Tibial nerve (tissue), 4 donors: ENCODE measurements at places on chromosomes 7 and 10. TPM values are rescaled to one million over a fixed set of nuclear protein-coding genes. Genes with fewer than 3 reads are reported as not detected.

DNA sequence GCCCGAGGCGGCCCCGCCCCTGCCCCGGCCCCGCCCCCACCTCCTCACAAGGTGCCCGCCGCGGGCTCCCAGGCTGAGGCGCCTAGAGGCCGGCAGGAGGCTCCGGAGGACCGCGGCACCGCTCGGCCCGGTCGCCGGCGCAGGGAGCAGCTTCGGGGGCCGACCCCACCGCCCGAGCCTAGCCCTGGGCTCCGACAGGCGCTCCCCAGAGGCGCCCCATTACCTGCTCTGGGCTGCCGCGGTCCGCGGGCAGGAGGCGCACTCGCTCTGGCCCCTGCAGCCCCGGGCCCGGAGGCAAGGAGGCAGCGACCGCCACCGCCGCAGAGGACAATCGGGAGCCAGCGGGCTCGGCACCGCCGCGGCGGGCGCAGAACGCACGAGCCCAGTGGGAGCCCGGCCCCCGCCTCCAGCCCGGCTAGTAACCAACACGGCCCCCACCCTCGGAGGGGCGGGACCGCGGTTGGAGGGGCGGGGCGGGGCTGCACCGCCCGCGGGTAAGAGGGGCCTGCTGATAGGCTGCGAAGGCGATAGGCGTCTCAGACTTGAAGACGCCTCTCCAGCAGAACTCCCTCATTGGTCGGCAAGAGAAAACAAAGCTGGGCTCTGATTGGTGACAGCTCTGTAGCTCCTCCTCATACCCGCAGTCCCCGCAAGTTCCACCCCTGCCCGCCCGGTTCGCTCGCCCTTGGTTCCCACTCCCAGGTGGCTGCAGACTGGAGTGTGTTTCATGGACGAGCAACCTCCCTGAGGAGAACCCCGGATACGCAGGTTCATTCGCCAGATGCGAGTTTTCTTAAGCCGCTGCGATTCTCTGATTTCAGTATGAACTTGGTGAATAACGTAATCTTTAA is at the start of gene MPP7:
TSS of gene MPP7 (minus strand) at position 427 of the 851 bp plus-strand sequence. CDS start 64,460 bp downstream, outside the sequence.
- H3K27ac ChIP-seq: peak within 1 kb of the TSS; percentile 82
- DNase-seq: peak; percentile 95
- H3K4me3 ChIP-seq: peak within 1 kb of the TSS; percentile 56
- H3K4me1 ChIP-seq: no peaks in the 10 kb centered on the region
- H3K27me3 ChIP-seq: no peaks in the 10 kb centered on the region

Gene FEZF1
- total RNA-seq: not detected

DNA sequence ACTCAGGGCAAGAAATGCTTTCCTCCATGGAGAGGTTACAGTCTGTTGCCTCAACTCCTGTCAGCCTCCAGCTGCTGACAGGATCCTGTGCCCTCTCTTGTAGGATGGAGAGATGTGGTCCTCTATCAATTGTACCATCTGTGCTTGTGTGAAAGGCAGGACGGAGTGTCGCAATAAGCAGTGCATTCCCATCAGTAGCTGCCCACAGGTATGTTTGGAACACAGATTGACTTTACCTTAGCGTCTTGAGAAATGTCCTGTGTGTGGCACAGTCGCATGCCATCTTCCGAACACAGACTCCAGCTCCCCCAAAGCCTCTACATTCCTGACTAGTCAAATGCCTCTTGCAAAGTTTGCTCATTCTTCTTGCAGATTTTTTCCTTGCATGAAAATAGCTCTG is 152.6 kb downstream of the BMPER start:
- no peaks in the 10 kb centered on the region for H3K36me3 ChIP-seq
- peaks cover 16% of the 10 kb centered on the region for H3K4me1 ChIP-seq
- DNase-seq: no peak
- H3K4me3 ChIP-seq: no peak overlapping the region
- no peak overlapping the region for H3K27ac ChIP-seq
- H3K27me3 ChIP-seq: no peaks in the 10 kb centered on the region

DNA sequence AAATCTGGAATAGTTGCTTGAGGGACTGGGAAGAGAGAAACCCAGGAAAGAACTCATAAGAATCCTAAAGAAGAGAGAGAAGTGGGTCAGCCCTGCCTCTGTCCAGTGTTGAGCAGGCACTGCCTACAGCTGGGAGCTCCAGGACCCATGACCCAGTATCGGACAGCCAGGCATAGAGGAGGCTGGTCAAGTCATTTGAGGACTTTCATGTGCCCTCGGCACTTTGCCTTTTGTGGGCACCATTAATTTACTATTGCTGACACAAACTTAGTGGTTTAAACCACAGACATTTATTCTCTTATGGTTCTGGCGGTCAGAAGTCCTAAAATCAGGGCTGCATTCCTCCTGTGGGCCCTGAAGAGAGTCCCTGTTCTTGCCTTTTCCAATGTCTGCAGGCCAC is 60.3 kb downstream of the CPXM2 start:
- H3K27me3 ChIP-seq: no peaks in the 10 kb centered on the region
- no peak overlapping the region for H3K4me3 ChIP-seq
- no peaks in the 10 kb centered on the region for H3K4me1 ChIP-seq
- DNase-seq: no peak
- H3K36me3 ChIP-seq: no peaks in the 10 kb centered on the region
- H3K27ac ChIP-seq: no peak overlapping the region

Gene SLC29A4
- total RNA-seq: 2.9 TPM

GRCh38 chr7:11430841-11431240 is 401.2 kb downstream of the THSD7A start:
- no peaks in the 10 kb centered on the region for H3K4me1 ChIP-seq
- no peaks in the 10 kb centered on the region for H3K36me3 ChIP-seq
- H3K27ac ChIP-seq: no peak overlapping the region
- H3K27me3 ChIP-seq: no peaks in the 10 kb centered on the region

DNA sequence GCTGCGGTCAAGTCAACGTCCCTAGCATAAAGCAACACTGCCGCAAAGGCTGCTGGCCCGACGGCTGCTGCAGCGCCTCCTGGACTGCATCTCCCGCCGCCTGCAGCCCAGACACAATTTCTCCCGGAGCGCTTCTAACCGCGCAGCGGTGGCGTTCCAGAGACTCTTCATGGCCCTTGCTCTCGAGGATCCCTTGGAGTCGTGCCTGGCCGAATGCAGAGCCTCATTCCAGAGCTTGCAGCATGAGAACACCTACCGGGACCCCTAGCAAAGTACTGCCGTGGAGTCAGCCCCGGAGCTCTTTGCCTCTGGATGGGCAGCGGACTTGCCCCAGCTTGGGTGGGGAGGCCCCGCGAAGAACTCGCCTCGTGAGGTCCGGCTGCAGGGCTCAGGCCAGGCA is 79.7 kb upstream of the ZNF32 start:
- no peaks in the 10 kb centered on the region for H3K4me1 ChIP-seq
- no peak overlapping the region for H3K4me3 ChIP-seq
- no peaks in the 10 kb centered on the region for H3K27me3 ChIP-seq
- no peaks in the 10 kb centered on the region for H3K36me3 ChIP-seq

- peak overlapping the region; percentile 12 for H3K27ac ChIP-seq
- peaks cover 90% of the 10 kb centered on the region for H3K4me1 ChIP-seq
- DNase-seq: no peak
- no peak overlapping the region for H3K4me3 ChIP-seq
- no peaks in the 10 kb centered on the region for H3K36me3 ChIP-seq
Measured at GRCh38 chr10:116710076-116710475, 32.3 kb downstream of the HSPA12A start.

Gene ODAD2
- total RNA-seq: 1.7 TPM

DNA sequence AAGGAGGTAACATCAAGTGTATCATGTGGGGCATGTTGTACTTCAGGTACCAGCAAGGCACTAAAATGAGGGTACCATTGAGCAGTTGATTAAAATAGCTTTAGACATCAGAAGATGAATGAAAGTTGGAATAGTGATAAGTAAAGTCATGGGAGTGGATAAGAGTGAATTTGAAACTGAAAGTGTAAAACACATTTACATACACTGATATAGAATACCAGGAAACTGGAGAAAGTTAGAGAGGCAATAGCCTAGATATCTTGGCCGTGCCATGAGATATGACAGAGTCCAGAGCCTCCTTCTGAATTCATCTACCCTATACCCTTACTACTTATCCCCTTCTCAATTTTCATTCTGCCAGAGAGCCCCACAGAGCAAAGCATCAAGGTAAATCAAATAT is 76.6 kb downstream of the GRM3 start:
- no peaks in the 10 kb centered on the region for H3K36me3 ChIP-seq
- H3K27ac ChIP-seq: no peak overlapping the region
- no peaks in the 10 kb centered on the region for H3K27me3 ChIP-seq
- H3K4me1 ChIP-seq: no peaks in the 10 kb centered on the region

Gene CPA2
- 1.5 TPM for total RNA-seq

DNA sequence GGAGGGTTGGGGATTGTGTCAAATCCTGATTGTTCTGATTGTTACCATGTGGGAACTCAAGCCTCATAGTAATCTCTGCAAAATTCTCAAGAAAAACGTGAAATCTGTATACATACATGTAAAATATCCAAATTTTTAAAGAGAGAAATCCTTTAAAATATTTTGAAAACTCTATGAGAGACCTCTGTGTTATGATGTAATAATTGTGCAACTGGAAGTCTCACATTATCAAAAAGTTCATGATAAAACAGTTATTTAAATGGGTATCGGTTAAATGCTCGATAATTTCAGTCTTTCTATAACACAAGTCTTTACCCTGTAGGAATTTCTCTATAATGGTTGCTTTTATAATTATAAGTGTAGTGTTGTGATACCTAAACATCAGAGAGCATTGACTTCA is 95.5 kb downstream of the TMEM26 start:
- no peak overlapping the region for H3K27ac ChIP-seq

GRCh38 chr7:25732766-25733217 is 419.2 kb upstream of the NFE2L3 start:
- H3K36me3 ChIP-seq: no peaks in the 10 kb centered on the region
- H3K27ac ChIP-seq: no peak overlapping the region
- H3K27me3 ChIP-seq: no peaks in the 10 kb centered on the region
- H3K4me1 ChIP-seq: peaks cover 16% of the 10 kb centered on the region

Gene GRM3
- total RNA-seq: not detected

Gene SPDYE5
- not detected for total RNA-seq

Gene RALA
- total RNA-seq: 30.3 TPM

DNA sequence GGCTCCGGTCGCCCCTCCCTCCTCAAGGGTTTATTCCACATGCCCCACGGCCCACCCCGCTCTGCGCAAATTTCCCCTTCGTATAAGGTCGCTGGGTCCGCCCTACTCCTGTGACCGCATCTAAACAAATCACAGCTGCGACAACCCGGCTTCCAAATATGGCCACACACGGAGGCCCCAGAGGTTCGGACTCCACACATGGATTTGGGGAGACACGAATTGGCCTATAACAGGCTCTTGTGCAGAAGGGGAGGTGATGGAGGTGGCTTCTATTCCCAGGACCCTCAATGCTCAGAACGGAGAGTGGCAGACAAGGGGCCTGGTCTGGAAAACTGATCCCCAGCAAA is 90.1 kb downstream of the FOXL3 start:
- DNase-seq: no peak
- peak overlapping the region; percentile 33 for H3K4me3 ChIP-seq
- no peak overlapping the region for H3K27ac ChIP-seq
- peaks cover 13% of the 10 kb centered on the region for H3K4me1 ChIP-seq
- H3K36me3 ChIP-seq: no peaks in the 10 kb centered on the region
- H3K27me3 ChIP-seq: no peaks in the 10 kb centered on the region

DNA sequence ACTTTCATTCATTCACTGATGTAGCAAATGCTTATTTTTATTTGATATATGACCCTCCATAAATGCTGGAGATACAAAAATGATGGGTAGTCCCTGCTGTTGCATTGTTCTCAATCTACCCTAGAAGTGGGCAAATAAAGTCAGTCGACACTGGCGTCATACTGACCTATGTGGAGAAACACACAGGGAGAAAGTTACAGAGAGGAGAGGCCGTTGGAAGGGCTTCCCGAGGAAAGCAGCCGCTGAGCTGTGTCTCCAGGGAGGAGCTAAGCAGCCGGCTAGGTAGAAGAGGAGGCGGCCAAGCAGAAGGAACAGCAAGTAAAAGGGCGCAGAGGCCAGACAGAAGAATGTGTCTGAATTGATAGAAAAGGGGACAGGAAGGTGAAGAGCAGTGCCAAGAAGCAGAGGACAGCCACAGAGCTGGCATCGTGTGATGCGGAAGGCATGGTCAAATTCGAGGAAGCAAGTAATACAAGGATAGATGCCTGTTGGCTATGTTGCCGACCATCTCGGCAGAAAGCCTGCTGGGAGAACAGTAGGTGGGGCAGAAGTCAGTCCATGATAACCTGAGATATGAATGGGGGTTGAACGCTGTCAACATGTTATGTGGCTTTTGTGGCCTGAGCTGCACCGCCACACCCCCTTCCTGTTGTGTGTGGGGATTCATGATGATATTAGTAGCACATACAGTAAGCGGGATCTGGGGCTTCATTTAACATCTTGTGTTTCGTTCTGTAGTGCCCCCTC is 25.9 kb downstream of the ST8SIA6 start:
- no peaks in the 10 kb centered on the region for H3K4me1 ChIP-seq
- no peak overlapping the region for H3K27ac ChIP-seq
- DNase-seq: no peak
- no peaks in the 10 kb centered on the region for H3K36me3 ChIP-seq
- no peak overlapping the region for H3K4me3 ChIP-seq

GRCh38 chr7:17146621-17147020 is 151.8 kb upstream of the AHR start:
- H3K27me3 ChIP-seq: no peaks in the 10 kb centered on the region
- no peak overlapping the region for H3K27ac ChIP-seq
- H3K36me3 ChIP-seq: no peaks in the 10 kb centered on the region
- DNase-seq: no peak
- H3K4me1 ChIP-seq: no peaks in the 10 kb centered on the region
- H3K4me3 ChIP-seq: no peak overlapping the region

GRCh38 chr10:132918264-132918616 is 24.1 kb downstream of the CFAP46 start:
- H3K27me3 ChIP-seq: no peaks in the 10 kb centered on the region
- H3K4me3 ChIP-seq: no peak overlapping the region
- no peaks in the 10 kb centered on the region for H3K36me3 ChIP-seq

- no peaks in the 10 kb centered on the region for H3K36me3 ChIP-seq
- H3K27me3 ChIP-seq: no peaks in the 10 kb centered on the region
- H3K4me3 ChIP-seq: no peak overlapping the region
- peaks cover 3% of the 10 kb centered on the region for H3K4me1 ChIP-seq
- DNase-seq: no peak
- no peak overlapping the region for H3K27ac ChIP-seq
Measured at GRCh38 chr10:58593008-58593407, 80.3 kb downstream of the BICC1 start.

- H3K27ac ChIP-seq: peak overlapping the region; percentile 37
- no peak for DNase-seq
- no peaks in the 10 kb centered on the region for H3K4me1 ChIP-seq
- H3K27me3 ChIP-seq: no peaks in the 10 kb centered on the region
- no peak overlapping the region for H3K4me3 ChIP-seq
Measured at GRCh38 chr10:69049566-69049961, 38.3 kb upstream of the SRGN start.
